Skin of body (tissue), 3 donors: ENCODE measurements at places on chromosomes 13 and 19. TPM values are rescaled to one million over a fixed set of nuclear protein-coding genes. Genes with fewer than 3 reads are reported as not detected.

DNA sequence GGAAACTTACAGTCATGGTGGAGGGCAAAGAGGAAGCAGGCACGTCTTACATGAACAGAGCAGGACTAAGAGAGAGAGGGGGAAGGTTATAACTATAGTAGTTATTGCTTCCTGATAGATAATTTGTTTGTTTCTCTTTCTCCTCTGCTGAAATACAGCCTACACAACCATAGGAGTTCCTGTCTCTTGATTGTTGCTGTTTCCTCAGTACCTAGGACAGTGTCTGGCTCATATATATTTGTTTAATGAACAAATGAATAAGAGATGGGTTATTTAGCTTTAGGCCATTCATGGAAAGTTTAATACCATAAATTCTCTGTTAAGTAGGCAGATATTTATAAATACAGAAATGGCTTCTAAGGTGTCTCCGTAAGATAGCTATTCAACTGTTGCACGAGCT lies 95.2 kb downstream of the PCCA start:
- DNase-seq, result no peak

- DNase-seq, result no peak
Observed at GRCh38 chr13:51194942-51195341, 27.3 kb upstream of the FAM124A start.

- DNase-seq, result no peak
Observed at GRCh38 chr19:34231439-34231838, 22.9 kb upstream of the GARRE1 start.

- no peak for DNase-seq
Observed at GRCh38 chr13:64332048-64332447, 2898.1 kb downstream of the PCDH9 start.

GRCh38 chr13:70391678-70392077 lies 283.4 kb upstream of the KLHL1 start:
- DNase-seq, result no peak

DNA sequence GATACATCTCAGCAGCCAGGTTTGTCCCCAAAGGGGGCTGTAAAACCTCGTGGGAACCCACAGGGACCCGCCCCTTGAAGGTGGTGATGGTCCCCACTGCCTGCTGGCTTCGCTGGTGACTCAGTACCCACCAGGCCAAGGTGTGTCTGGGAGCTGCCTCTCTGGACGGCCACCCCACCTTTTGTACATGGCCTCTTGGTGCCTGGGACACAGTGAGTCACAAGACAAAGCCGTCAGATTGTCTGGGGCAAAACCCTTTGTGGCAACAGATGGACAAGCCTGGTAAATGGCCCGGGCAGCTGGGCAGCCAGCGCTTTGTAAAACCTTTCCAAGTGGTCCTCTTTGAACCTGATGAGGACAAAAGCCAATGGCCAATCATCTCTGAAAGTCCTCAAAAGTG lies 27.9 kb upstream of the KLF2 start:
- no peak for DNase-seq

GRCh38 chr13:74114202-74114601 lies 20.0 kb downstream of the KLF12 start:
- no peak for DNase-seq

DNA sequence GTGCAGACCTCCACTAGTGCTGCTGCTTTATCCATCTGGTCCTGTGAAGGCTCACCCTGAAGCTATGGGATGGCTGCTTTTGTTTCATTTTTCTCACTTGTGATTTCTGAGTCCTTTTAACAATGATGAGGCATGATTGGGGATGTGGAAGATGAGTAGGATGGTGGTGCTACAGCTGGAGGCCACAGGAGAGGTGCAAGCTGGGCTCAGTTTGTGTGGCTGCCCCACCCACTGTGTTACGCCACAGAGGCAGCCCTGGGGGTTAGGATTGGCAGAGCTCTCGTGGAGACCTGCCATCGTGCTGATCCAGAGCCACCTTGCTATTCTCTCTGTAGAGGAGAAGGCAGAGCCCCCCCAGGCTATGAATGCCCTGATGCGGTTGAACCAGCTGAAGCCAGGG lies 19.6 kb upstream of the QTRT1 start:
- DNase-seq, result no peak

DNA sequence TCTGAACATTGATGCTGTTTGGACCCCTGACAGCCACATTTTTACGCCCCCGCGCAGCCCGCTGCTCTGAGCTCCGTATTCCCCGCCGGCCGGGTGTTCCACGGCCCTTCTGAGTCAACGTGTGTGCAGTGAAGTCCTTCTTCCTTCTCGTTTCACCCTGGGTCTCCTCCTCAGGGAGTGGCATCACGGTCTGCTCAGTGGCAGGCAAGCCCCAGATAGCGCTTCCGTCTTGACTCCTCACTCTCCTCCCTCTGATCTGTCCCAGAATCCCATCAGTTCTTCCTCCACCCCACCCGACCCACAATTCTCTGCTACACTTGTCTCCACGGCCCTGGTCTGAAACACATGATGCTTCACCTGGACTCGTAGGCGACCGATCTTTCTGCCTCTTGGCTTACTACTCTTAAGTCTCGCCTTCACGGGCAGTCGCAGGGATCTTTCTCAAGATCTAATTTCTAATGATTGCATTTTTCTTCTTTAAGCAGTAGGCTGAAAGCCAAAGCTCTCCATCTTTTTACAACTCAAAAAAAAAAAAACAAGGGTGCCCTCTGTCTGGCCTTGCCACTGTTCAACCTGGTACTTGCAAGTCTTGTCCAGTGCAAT lies 33.9 kb downstream of the CCNE1 start:
- peak; percentile 27 for DNase-seq

- no peak for DNase-seq
Observed at GRCh38 chr13:53623146-53623545, 594.5 kb downstream of the OLFM4 start.

GRCh38 chr19:19098084-19098702 lies 34.4 kb downstream of the SLC25A42 start:
- DNase-seq, result no peak

DNA sequence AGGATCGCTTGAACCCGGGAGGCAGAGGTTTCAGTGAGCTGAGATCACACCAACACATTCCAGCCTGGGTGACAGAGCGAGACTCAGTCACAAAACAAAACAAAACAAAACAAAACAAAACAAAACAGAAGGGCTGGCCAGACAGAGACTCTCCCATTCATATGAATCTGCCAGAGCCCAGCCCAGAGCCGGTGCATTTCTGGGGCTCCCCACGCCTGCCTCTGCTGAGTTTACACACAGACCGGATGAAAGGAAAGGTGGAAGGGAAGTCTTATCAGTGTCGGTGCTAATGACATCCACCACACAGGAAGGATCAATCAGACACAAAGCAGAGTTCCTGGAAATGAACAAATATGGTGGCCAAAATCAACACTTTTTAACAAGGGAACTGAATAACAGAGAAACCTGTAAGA lies 6.8 kb downstream of the TRAPPC6A start:
- DNase-seq, result no peak

DNA sequence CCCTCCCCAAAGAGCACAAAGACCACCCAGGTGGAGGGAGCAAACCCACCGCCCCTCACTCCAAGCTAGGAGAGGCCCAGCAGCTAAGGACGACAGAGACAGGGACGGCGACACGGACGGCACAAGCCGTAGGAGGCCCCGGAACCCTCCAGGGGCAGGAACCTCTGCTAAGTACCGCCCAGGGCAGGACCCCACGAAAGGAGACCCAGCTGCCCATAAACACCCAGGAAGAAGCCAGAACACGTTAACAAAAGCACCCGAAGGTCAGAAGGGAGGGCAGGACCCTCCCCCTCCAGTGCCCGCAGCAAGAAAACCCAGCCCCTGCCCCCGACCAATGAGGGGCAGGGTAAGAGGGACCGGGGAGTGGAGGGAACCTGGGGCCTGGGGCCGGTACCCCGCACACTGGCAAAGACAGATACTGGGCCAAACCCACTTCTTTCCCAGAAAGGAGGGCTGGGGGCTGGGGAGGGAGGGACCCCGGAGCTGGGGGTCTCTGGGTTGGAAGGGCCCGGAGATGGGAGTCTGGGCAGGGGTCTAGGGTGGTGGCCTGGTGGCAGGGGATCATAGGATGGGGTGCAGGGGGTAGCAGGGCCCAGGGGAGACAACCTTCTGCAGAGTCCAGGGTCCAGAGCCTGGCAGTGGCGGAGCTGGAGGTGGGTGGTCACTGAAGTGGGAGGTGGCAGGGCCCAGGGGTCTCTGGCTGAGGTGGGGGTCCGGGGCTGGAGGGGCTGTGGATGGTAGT lies 2.4 kb downstream of the BTBD2 start:
- DNase-seq, result no peak

DNA sequence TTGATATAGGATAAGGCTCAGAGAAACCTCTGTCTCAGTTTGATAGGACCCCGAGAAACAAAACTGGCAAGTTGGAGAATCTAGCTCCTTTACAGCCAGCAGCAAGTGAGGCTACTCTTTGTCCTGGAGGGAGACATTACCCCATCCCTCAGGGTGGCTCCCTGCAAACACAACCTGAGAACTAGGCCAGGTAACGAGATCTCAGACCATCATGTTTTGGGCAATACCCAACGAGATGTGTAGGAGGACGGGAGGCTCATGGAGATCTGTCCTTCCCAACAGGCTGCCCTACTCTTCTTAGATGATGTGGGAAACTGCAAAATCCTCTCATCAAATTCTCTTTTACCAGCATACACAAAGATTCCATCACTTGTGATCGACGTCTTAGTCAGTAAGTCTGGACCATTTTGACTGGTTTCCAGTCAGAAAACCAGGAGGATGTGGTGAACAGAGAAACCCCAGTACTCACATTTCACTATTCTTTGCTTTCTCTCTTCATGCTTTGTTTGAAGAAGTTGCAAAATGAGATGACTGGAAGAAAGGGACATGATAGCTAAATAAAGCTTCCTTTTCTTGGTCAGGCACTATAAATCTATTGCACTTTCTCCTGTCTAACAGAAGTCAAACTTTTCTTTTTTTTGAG lies 6.0 kb upstream of the CTU1 start:
- no peak for DNase-seq

- no peak for DNase-seq
Observed at GRCh38 chr13:41427666-41428065, 29.7 kb upstream of the RGCC start.

DNA sequence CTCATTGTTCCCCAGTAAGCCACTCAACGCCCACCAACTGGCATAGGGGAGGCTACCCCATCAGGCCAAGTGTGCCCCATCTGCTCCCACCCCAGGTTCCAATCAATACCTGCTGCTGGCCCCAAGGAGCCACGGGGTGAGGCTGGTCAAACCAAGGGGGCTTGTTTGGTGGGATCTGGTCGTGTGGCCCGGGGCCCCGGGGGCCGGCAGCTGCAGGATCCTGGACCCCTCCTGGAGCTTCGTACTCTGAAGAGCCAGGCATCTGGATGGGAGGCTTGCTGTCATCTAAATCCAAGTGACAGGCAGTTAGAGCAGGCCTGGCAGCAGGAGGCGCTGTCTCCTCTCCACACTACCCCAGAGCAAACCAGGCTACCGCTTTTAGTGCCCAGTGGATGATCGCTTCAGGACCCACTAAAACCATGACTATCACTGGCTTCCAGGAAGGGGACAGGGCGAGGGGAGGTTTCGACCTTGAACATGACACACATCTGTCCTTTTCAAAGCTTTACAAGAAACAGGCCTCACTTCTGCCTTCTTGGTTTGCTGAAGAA lies 14.2 kb downstream of the CHERP start:
- DNase-seq, result no peak

GRCh38 chr13:104357174-104357573 lies 1291.0 kb upstream of the SLC10A2 start:
- DNase-seq, result no peak

DNA sequence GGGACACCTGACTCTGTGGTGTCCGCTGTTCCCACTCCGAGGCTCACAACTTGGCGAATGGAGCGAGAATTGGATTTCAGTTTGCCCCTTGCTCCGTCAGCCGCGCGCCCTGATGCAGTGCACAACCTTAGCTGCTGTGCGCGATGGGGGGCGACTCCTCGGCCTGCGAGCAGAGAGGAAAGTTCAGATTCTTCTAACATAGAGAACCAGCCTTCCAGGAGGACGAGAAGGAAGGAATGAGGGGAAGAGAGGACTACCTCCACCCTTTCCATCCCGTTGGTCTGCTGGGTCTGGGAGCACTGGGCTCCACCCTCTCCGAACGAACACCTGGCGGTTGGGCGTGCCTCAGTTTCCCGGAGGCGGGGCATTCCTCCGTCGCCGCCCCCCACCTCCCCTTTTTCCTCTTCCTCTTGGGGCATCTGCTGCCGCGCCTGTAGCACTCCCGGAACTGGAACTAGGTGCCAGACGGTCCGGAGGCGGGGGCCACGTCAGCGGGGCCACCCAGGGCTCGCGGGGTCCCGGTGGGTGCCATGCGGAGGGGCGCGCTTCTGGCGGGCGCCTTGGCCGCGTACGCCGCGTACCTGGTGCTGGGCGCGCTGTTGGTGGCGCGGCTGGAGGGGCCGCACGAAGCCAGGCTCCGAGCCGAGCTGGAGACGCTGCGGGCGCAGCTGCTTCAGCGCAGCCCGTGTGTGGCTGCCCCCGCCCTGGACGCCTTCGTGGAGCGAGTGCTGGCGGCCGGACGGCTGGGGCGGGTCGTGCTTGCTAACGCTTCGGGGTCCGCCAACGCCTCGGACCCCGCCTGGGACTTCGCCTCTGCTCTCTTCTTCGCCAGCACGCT lies at the start of gene KCNK6:
Gene KCNK6, plus strand, starts transcription at position 425 of the 838 bp plus-strand sequence. Its CDS starts 106 bp downstream, at position 531.
- DNase-seq, result no peak

DNA sequence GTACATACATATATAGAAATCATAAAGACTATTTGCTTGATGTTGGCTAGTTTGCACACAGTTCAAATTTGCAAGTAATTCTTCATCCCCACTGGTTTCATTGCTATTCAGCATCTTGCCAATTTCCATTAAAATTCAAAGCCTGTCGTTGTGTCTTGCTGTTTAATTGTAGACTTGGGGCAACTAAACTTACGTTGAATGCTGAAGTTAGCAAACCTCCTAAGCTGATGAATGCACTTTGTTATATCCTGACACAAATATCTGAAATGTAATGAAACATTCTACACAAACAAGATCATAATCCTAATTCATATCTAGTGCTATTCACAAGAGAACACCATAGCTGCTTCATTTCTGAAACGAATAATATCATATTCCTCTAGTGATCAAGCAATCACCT lies 381.2 kb downstream of the ITGBL1 start:
- DNase-seq, result no peak

DNA sequence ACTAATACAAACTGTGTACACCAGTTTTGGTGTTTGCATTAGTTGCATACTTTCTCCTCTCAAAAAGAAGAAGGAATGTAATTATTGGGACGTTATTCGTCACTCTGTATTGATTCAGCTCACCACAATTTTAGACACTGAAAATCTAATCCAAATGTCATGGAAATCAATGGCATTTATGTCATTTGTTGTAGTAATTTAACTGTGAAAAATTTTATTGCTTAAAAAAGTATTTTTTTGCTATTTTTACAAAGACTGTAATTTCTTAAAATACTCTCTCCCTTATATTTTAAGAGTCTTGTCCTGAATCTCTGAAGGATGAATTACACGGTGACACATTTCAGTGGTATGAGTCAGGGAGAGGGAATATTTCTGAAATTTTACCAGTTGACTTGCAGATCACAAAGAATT lies 2117.6 kb downstream of the PCDH9 start:
- DNase-seq, result no peak

KLF1 gene
- 1.7 TPM for total RNA-seq

GPR12 gene
- total RNA-seq, result 0.69 TPM

POSTN gene
- total RNA-seq, result 947 TPM

STOML3 gene
- total RNA-seq, result not detected

PLEKHJ1 gene
- total RNA-seq, result 36.7 TPM

NLRP11 gene
- not detected for total RNA-seq

PSG5 gene
- not detected for total RNA-seq

ZNF571 gene
- total RNA-seq, result 7.4 TPM

MCEMP1 gene
- 0.79 TPM for total RNA-seq

KCNRG gene
- total RNA-seq, result 4.5 TPM

GRK1 gene
- not detected for total RNA-seq
